Mesothelial cell of epicardium (in vitro differentiated cells): ENCODE measurements at places on chromosomes 4 and X.

DNA sequence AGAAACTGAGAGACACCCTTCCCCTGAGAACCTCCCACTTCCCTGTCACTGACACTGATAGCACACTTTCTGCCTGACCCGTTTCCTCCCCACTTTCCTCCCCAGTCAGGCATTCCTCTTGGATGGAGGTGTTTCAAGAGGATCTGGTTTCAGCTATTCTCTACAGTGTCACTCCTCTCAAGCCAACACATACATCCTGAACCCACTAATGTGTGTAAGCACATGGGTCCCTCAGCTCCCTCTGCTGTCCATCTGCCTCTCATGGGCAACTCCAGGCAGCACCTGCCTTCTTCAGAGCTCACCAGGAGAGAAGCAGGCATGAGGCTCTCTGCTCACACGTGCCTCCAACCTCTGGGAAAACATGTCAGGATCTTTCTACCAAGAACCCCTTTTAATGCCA, 207.6 kb downstream of the NAF1 start:
- no peak for DNase-seq

DNA sequence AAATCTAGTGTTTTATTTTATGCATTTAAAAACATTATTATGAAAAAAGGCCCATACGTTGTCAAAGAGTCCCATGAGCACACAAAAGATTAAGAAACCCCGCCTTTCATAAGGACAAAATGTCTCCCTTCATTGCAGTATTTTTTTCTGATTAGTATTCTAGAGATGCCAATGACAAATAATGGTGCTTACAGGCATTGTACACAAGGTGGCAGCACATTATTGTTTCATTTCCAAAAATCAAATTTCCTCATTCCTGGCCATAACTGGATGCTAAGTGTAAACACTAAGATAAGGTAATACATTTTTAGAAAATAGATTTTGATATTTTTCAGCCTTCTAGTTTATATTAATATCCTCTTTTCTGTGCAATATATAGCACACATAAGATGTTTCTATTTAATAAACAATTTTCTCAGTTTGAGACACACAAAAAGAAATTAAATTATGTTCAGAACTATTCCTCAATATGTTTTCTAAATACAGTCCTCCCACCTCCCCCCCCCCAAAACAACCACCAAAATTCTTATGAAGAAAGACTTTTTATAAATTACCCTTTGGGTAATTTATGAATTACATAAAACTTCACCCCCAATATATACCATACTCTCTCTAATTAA, 47.7 kb downstream of the TIGD2 start:
- DNase-seq: no peak

GRCh38 chr4:94642561-94642866, 115.2 kb upstream of the BMPR1B start:
- DNase-seq: no peak

- no peak for DNase-seq
Measured at GRCh38 chrX:45801554-45801953, 600.9 kb upstream of the DIPK2B start.

- no peak for DNase-seq
Measured at GRCh38 chr4:172411149-172411548, 597.9 kb downstream of the GALNTL6 start.

DNA sequence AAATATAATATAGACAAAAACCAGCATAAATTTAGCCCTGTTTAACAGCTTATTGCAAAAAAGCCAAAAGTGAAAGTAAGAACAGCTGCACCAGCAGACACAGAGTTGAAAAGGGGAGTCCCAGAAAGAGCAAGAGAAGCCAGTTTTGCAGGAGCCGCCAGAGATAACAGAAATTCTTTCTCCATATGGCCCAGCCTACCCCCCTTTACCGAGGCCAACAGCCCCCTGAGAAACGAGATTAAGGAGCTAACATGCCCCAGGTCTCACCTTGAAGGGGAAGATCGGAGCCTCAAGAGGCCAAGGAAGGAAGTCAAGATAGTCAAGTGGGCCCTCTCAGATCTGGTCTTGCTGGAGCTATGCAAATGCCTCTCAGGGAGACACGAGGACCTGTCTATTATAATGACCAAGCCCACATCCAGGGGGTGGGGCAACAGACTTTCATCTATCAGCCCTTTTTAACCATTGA, 4.8 kb downstream of the ACOX3 start:
- no peak for DNase-seq

GRCh38 chr4:164997941-164998340, 20.5 kb upstream of the TRIM61 start:
- no peak for DNase-seq

GRCh38 chr4:26083987-26084386, 170.0 kb downstream of the SMIM20 start:
- DNase-seq: no peak

DNA sequence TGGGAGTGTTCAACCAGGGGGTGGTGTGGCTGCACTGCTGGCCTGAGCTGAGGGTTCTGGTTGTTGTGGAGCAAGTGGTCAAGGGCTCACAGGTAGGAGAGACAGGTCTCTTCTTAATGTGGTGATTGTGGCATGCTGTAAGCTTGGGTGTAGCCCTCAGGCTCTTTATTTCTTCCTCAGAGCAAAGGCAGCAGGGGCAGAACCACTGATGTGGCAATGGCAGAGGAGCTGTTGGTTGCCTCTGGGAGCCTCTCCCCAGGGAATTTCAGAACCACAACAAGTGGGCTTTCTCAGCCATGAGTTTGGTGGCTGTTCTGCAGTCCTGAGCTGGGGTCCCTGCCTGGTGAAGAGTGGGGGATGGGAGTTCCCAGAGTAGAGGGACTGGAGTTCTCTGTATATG, 1017.2 kb downstream of the SH3BGRL start:
- DNase-seq: no peak

GRCh38 chrX:81174286-81174685, 27.4 kb downstream of the HMGN5 start:
- DNase-seq: no peak

GRCh38 chr4:86092684-86093083, 267.2 kb downstream of the MAPK10 start:
- DNase-seq: no peak

GRCh38 chrX:150935467-150935866, 37.0 kb upstream of the CD99L2 start:
- DNase-seq: no peak

GRCh38 chrX:112687189-112687691, 7.5 kb upstream of the LHFPL1 start:
- DNase-seq: no peak

DNA sequence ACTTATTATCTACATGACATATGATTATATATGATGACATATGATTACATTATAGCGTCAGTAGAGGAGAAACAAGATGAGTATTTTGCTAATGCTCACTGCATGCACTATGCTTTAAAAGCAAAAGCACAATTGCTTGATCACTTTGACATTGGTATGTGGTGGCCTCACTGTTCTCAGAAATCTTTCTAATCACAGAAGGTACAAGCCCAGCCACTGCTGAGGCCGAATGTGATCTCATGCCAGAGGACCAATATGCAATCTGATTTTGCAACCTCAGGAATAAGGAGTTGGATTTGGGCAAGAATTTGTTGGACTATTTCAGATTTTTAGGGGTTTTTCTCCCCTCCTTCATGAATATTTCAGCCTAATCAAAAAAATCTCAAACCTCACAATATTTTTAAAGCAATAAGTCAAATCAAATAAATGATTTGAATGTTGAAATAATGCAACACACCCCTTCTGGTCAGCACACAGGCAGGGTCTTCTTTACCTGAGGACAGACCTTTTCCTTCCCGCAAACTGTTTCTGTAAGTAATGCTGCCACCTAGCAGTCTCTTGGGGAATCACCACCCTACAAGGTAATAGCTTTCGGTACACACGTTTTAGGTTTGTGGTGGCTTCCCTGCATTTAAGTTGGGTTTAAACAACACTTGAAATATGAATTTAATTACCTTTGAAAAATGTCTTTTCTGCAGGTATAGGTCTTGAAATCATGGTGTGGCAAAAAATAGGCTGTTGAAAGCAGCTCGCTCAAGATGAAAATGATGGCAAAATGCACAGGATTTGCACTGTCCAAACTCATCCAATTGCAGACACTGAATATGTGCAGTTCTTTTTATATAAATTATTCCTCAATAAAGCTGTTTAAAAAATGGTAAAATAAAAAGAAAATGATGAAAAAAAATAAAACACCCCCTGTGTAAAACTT, 4.8 kb upstream of the CXCL13 start:
- DNase-seq: no peak

DNA sequence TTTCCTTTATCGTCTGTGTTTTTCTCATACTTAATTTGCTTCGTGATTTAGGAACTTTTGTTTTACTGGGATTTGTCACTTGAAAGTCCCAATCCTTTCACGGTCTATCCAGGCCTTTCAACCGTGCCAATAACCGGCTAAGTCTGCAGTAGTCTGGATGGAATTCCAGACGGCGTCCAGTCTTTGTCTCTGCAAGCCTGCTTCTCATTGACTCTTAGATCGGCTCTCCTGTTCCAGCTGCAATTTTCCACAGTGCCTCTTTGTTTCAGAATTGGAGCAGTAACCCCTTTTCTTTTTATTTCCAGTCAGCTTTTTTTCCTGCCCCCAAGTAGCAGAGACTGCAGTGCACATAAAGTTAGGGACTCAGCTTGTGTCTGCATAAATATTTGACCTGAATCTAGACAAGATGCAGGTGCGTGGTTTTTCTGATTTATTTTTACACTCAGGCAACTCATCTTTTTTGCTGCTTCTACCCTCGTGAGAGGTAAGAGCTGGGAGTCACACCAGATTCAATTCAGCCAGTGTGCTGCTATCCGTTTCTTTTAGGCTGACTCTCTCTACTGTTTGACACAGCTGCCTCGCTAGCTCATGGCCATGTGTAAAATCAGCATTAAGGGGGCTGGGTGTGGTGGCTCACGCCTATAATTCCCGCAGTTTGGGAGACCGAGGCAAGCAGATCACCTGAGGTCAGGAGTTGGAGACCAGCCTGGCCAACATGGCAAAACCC, 37.4 kb upstream of the DHRSX start:
- no peak for DNase-seq

DNA sequence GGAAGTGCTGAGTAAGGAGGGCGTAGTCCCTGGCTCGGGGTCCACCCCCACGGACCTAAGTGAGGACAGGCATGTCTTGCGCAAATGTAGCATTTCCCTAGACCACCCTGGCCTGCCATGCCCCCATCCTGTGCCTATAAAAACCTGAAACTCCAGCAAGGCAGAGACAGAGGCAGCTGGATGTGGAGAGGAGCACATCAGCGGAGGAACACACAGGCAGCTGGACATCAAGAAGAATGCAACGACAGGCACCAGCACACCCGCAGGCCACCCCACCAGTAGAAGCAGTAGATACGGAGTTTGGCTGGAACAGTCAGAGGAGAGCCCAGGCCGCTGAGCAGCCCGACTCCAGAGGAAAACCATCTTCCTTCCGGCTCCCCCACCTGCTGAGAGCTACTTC, 345.9 kb downstream of the FSTL5 start:
- no peak for DNase-seq

- no peak for DNase-seq
Measured at GRCh38 chr4:95232358-95233156, 316.2 kb downstream of the UNC5C start.

DNA sequence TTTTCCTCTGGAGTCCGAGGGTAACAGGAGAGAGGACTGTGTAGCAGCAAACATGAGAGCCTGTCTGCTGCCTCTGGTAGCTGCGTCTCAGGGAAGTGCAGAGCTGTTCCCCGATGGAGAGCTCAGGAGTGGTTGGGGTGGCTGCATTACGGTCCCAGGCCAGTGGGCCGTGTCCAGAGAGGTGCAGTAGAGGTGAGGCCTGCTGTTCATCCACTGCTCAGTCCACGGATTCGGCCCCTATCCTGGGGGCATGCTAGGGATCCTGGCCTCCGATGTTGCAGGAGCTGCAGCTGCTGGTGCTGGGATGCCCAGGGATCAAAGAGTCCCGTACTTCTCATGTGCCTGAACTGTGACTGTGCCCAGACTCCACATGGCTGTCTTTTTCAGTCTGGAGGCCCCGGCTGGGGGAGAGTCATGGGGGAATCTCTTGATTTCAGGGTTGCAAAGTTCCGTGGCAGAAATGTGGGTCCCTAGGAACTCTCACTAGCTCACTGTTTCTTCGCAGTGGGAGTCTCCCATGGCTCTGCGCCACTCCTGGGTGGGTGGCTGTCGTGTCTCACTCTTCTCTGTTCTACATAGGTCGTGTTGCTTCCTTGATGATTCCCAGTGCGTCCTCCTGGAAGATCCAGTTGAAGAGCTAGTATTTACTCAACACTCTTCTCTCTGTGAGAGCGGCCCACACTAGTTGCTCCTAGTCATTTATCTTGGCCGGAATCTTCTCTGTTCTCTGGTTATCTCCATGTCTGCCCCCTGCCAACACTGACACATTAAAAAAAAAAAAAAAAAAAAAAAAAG, 109.5 kb upstream of the CENPE start:
- DNase-seq: no peak

DNA sequence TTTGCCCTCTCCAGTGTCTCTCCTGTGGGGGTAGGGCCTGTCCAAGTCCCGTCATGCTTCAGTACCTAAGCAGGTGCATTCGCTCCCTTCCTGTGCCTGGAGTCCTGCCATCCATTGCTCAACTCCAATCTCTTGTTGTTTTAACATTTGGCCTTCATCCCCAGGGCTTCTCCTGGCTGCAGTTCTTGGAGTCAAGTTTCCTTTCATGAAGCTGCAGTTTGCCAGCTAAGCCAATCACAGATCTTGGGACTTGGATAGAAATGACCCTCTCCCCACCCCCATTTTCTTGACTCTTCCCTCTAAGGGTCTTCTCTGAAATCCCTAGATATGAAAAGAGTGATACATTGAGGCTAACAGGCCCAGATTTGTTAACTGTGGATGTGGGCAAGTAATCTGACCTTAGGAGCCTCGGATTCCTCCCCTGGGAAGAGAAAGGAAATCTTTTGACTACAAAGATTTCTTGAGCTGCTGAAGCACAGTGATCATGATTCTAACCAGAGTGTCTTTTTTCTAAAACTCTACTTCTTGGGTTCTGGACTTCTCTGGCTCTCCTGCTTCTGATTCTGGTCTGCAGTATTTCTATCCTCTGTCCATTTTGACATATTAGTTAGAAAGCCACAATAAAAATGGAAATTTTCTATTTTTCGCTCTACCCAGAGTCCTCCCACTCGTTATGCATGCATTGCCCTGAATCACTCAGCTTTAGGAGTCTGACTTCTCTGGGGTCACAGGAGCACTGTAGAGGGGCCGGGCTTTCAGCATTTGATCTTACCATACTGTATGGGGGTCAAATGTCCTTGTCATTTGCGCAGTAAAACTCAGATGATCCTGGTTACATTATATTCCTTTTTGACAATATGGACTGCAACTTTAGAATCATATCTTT, 61.0 kb downstream of the CHRNA9 start:
- no peak for DNase-seq

- no peak for DNase-seq
Measured at GRCh38 chr4:171919314-171919713, 106.1 kb downstream of the GALNTL6 start.

- DNase-seq: no peak
Measured at GRCh38 chrX:48965959-48966358, 5.7 kb downstream of the KCND1 start.

- no peak for DNase-seq
Measured at GRCh38 chrX:12162420-12162819, 24.1 kb downstream of the FRMPD4 start.

GRCh38 chr4:153060196-153060595, 124.1 kb downstream of the FHDC1 start:
- no peak for DNase-seq
